Cardiac fibroblast (primary cell): ENCODE measurements at places on chromosomes 4 and X.

GRCh38 chr4:184287697-184288255 is 70.1 kb upstream of the ENPP6 start:
- peak; percentile 66 for DNase-seq

DNA sequence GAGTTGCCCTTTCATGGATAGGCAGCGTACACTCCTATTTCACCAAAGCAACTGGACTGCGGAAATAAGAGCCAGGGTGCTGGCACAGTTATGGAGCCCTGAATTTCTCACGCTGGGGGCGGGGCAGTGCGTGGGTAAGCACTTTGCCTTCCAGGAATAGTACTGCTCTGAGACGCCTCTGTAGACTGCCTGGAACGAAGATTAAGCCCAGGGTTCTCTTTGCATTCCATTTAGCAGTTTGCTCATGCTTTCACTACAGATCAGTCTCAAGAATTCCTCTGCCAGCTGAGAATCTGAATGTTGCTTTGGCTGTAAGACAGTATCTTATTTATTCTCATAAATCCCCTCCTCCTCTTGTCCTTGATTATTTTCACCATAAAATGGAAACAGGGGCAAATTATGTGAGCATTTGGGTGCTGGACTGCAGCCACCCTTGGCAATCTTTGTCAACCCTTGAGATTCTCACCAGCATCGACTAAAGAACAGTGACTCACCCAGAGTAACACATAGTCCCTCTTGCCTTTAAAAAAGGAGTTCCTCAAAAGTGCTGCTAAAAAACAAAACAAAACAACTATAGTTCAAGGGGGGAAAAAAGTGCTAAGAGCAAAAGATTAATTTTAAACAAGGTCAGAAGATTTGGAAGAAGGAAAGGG is 88.9 kb upstream of the CITED1 start:
- DNase-seq: peak; percentile 76

DNA sequence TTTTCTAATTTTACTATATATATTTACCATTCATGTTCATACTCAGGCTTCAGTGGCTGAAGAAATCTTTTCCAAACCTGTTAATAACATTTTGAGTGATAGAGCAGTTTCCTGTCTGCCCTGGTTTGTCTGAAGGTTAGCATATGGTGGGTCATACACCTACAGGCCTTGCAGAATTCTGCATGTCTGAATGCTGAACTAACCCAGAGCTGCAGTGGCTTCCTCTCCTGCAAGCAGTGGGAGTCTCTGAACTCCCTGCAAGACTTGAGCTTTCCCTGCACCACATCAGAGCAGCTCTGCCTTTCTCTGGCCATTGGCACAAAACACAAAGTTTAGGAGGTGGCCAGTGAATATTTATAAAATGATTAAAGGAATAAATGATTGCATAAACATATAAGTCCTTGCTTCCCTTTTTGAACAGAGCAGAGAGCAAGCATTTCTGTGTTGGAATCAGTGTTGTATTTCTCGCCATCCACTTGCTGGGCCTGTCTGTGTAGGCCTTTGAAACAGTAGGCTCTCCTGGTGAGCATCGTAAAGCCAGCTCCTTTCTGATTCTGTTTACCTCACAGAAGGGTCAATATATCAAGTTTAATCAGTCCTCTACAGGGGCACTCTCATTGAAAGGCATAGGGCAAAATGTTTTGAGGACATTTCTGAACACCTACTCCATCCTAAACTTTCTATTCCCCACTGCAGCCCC is 15.0 kb upstream of the UNC5C start:
- no peak for DNase-seq

DNA sequence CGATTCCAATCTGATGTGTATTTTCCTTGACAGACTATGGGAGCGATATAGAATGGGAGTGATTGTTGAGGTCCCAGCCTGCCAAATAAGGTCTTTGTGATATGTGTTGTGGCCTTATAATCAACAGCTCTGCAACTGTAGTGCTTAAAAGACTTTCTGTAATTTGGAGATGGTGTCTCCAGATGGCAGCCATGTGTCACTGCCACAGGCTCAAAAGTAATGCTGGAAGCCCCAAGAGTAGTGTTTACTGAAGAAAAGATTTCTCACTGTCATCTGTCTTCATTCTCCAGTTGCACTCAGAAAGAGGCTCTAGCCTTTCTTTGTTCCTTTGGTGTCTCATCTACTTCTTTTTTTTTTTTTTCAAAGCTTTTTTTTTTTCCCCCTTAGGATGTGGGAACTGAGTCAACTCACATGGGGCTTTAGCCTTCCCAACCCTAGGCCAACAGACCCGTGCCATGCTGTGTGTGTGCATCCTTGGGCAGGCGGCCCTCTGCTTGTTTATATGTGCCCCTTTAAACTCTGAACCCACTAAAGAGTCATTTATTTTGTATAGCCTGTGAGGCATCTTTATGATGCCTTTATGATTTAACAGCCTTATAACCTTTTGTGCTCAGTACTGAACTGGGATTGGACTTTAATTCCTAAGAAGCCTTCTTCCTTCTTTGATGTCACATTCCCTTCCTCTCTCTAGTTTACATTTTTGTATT is 15.6 kb downstream of the SRPX2 start:
- DNase-seq: no peak

DNA sequence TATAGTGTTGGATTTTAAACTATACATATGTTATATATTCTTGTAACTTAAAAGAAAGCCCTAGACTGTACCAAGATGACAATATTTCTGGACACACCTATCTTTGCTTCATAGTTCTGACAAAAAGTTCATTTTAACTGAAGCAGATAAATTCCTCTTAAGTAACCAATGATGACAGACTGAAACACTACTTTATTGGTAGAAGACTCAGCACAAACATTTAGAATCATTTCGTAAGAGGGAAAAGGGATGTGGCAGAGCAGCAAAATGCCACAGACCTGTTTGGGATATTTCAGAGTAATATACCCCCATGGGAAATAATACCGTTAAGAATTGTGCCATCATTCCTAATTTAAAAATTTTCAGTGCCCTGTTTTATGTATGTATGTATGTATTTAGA is 56.2 kb downstream of the APOO start:
- DNase-seq: no peak

DNA sequence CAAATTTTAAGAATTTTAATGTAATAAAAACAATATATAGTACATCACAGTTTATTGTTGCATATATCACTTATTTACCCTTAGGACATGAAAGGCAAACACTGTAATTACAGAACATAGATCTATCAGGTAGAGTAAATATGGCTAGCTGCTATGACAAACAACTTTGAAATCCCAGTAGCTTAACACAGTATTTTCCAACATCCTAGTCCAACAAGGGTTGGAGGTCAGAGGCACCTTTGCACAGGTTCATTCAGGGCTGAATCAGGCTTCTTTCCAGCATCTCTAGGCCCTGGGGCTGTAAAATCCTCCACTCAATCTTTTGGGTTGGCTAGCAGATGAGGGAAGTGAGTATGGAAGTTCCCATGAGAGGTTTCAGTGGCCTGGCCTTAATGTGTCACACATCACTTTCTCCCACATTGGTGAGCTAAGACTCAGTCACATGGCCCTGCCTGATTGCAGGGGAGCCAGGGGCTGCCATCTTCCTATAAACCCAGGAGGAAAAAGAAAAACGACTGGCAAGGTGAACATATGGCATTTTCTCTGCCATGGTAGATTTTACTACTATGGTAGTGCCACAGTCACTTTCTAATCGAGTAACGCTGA is 32.9 kb downstream of the HERC6 start:
- DNase-seq: no peak

- DNase-seq: no peak
These were observed 120.2 kb downstream of the PAPSS1 start for GRCh38 chr4:107599841-107600240.

GRCh38 chr4:81225252-81225651 is 10.2 kb upstream of the PRKG2 start:
- no peak for DNase-seq

DNA sequence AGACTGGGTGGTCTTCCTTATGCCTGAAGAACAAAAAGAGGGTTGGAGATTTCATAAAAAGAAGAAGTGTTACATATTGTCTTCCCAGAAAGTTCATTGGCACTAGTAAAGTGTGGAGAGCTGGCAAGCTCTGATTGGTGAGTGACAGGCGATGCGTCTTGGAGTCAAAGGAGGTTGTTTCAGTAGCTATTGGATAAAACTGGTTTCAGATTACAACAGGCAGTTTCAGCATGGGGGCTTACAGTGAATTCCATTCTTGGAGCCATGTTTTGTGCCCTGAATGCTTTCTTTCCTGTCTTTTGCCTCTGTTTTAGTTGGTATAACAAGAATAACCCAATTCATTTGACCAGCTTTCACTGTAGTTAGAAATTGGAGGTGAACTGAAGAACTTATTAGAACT is 750.5 kb downstream of the ADGRL3 start:
- no peak for DNase-seq

GRCh38 chr4:159281771-159282170 is 178.9 kb downstream of the RAPGEF2 start:
- no peak for DNase-seq

- DNase-seq: no peak
These were observed 7.3 kb downstream of the RGS12 start for GRCh38 chr4:3299976-3300671.

DNA sequence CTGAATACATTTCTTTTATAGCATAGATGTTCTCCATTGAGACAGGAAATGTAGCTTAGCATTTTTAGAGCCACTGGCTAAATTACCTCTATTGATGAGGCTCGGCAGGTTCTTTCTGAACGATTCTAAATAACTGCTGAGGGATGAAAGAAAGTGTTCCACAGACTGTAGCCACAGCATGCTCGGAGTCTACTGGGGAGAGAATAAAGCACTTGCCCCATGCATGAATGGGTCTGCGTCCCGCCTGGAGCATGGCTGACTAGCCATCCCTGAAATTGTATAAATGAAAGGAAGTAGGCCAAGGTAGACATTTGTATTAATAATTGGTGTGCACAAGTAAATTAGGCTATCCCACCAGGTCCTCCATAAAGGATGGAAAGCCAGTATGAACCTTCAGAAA is 269.8 kb downstream of the COL25A1 start:
- no peak for DNase-seq

DNA sequence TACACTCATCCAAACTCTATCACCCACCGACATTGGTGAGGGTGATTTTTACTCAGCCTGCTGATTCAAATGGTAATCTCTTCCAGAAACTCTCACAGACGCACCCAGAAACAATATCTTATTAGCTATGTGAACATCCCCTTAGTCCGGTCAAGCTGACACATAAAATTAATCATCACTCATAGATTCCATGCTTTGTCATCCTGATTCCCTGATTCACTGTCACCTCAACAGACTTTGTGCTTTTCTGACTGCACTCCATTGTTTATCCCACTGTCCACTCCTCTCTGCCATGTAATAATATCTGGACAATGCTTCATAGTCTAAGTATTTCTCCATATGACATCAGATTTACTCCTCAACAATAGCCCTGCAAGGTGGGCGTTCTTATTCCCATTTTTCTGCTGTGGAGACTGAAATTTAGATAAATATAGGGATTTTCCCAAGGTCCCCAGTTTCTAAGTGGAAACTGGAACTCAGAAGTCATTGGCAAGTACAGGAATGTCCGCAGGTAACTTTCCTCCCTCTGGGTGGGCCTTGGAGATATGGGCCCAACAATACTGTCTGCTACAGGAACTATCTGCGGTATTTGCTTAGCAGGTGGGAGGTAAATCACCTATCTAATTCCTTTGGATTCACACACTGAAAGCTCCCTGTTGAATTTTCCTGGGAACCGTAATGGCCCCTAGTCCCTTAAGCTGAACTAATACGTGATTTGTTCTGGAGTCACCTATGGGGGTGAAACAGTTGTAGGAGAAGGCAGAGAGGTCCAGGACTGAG is 228.6 kb upstream of the BCOR start:
- DNase-seq: no peak

DNA sequence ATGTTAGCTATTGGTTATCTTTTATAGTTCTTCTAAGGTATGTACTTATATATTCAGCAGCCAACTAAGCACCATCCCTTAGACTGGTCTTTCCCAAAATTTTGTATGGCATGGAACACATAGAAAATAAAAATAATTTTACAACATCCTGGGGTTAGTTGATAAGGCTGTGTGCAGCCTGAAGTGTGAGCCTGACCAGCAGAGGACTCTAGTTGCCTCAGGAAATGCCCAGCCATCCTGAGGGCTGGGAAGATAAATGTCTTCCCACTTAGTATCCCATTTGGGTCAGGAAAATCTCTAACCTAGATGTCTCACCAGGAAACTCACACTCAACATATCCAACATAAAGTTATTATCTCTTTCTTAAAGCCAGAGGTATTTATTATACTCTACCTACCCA is 251.4 kb upstream of the POF1B start:
- no peak for DNase-seq

- no peak for DNase-seq
These were observed 6.0 kb upstream of the PNMA6F start for GRCh38 chrX:153327561-153327960.

DNA sequence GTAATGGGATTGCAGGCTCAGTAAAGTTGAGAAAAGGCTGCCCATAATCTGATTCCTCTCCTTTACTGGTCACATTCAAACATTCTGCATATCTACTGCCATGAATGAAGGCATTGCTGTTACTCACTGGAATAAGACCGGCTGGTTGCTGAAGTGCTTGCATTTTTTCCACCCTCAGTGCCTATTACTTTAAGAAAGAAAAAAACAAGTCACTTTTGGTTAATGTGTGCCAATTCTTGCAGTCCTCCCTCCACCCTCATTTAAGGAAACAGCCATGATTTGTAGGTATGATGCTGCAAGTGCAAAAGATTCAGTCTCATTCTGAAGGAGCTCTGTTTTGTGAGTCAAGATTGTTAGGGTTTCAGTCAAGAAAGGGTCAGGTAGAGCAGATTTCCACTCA is 94.9 kb downstream of the EMCN start:
- DNase-seq: peak; percentile 10

- DNase-seq: no peak
These were observed 27.3 kb downstream of the PIGG start for GRCh38 chr4:526189-526909.

- DNase-seq: no peak
These were observed 8.5 kb upstream of the TMPRSS11D start for GRCh38 chr4:67892253-67892652.

DNA sequence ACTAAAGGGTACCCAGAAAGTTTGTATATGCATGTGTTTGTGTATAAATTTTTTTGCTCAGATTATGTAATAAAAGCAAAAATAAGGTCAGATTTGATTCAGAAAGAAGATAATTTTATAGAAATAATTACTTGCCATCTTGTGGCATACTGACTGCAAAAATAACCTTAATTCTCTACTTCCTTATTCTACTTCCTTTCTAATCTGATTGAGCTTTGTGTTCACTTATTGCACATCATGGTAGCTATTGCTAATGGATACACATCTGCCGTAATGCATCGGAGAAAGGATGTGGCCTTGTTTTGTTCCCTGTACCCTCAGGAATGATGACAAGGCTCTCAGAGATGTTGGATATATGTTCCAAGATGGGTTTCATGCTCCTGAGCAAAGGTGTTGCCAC is 10.5 kb upstream of the GNPDA2 start:
- DNase-seq: no peak

DNA sequence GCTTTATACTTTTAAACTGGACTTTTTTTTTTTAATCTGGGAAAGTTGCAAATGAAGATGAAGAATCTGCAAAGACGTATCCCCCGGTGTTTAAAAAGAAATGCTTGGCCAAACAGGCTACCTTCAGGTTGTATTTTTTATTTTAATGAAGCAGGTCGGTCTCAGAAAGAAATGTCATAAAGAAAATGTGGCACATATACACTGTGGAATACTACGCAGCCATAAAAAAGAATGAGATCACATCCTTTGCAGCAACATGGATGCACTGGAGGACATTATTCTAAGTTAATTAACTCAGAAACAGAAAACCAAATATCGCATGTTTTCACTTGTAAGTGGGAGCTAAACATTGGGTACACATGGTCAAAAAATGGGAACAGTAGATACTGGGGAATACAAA is 123.4 kb downstream of the IRF2 start:
- no peak for DNase-seq
